ENCODE measurements at places on chromosomes 2 and 18.
A peak's percentile ranks its signal among the peaks of the same experiment; 100 is the strongest.

DNA sequence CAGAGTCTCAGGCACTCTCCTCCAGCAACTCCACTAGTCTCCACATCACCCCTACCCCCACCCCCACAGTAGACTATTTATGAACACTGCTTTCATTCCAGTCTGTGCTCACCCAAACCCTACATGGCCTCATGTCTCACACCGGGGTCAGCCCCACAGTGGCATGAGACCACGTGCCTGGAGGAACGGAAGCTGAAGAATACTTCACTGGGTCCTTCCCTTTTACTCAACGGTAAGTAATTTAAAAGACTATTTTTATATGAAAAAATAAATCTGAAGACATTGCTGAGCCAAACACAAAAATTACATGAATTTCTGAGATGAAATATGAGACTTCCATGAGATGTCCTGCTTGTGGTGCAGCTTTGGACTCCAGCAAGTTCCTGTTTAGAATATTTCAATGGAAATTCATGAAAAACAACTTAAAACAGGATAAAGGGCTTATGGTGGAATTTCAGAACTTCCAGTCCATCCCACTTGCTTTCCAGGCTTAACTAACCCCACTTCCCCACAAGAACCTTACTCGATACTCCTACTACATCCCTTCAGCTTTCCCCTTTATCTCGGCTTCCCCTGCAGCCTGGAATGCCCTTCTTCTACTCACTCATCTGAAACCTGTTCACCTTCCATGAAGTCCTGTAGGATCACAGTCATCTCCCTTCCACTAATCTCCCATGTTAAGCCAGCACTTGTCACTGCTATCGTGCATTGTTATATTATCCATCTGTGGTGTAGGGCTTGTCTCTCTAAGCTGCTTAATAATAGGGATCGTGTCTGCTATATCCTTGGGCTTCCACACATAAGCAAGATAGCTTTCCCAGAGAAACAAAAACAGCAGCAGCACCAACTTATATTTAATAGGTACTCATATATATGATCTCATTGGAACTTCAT is 47.9 kb downstream of the SLC14A1 start:
- peaks cover 10% of the 10 kb centered on the region for H3K4me1 ChIP-seq
- DNase-seq: peak; percentile 88
- no peaks in the 10 kb centered on the region for H3K36me3 ChIP-seq
- H3K27ac ChIP-seq: peak overlapping the region; percentile 71
- H3K27me3 ChIP-seq: no peaks in the 10 kb centered on the region

- no peaks in the 10 kb centered on the region for H3K4me1 ChIP-seq
- no peak overlapping the region for H3K4me3 ChIP-seq
- H3K27me3 ChIP-seq: no peaks in the 10 kb centered on the region
- DNase-seq: no peak
- no peak overlapping the region for H3K27ac ChIP-seq
- H3K36me3 ChIP-seq: no peaks in the 10 kb centered on the region
Observed at GRCh38 chr2:141020346-141020745, 1110.5 kb downstream of the LRP1B start.

- no peak overlapping the region for H3K4me3 ChIP-seq
- DNase-seq: no peak
- no peaks in the 10 kb centered on the region for H3K27me3 ChIP-seq
- H3K4me1 ChIP-seq: no peaks in the 10 kb centered on the region
- no peak overlapping the region for H3K27ac ChIP-seq
- H3K36me3 ChIP-seq: no peaks in the 10 kb centered on the region
Observed at GRCh38 chr18:80232030-80232429, 15.3 kb downstream of the PARD6G start.

- no peaks in the 10 kb centered on the region for H3K36me3 ChIP-seq
- H3K27ac ChIP-seq: no peak overlapping the region
- no peaks in the 10 kb centered on the region for H3K4me1 ChIP-seq
- no peaks in the 10 kb centered on the region for H3K27me3 ChIP-seq
- H3K4me3 ChIP-seq: no peak overlapping the region
Observed at GRCh38 chr2:113138428-113139322, 11.3 kb downstream of the IL1RN start.

DNA sequence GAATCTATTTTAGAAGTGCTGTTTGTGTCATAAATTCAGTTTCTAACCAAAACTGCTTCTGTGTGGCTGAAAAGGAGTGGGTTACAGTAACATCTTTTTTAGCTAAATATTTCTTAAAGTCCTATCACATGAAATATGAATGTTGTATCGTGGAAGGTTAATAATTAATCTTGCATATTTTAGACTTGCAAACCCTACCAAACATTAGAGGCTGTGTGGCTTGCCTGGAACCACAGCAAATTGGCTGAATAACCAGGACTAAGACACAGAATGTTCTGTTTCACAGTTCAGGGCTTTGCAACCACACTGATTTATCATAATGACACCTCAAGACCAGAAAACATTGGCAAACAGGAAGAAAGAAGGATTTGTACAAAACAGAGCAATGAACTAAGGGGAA is 208.9 kb upstream of the CNTNAP5 start:
- no peaks in the 10 kb centered on the region for H3K27me3 ChIP-seq
- H3K4me3 ChIP-seq: no peak overlapping the region
- H3K36me3 ChIP-seq: no peaks in the 10 kb centered on the region
- no peak for DNase-seq
- H3K4me1 ChIP-seq: no peaks in the 10 kb centered on the region
- no peak overlapping the region for H3K27ac ChIP-seq

DNA sequence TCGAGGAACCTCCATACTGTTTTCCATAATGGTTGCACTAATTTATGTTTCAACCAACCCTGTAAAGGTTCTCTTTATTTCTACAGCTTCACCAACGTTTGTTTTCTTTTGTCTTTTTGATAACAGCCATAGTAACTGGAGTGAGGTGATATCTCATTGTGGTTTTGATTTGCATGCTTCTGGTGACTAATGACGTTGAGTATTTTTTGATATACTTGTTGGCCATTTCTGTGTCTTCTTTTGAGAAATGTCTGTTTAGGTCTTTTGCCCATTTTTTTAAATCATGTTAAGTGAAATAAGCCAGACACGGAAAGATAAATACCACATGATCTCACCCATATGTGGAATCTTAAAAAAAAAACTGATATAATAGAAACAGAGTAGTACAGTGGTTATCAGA is 74.8 kb upstream of the SMIM21 start:
- no peaks in the 10 kb centered on the region for H3K36me3 ChIP-seq
- no peaks in the 10 kb centered on the region for H3K27me3 ChIP-seq
- H3K4me3 ChIP-seq: no peak overlapping the region
- H3K4me1 ChIP-seq: no peaks in the 10 kb centered on the region
- H3K27ac ChIP-seq: no peak overlapping the region

DNA sequence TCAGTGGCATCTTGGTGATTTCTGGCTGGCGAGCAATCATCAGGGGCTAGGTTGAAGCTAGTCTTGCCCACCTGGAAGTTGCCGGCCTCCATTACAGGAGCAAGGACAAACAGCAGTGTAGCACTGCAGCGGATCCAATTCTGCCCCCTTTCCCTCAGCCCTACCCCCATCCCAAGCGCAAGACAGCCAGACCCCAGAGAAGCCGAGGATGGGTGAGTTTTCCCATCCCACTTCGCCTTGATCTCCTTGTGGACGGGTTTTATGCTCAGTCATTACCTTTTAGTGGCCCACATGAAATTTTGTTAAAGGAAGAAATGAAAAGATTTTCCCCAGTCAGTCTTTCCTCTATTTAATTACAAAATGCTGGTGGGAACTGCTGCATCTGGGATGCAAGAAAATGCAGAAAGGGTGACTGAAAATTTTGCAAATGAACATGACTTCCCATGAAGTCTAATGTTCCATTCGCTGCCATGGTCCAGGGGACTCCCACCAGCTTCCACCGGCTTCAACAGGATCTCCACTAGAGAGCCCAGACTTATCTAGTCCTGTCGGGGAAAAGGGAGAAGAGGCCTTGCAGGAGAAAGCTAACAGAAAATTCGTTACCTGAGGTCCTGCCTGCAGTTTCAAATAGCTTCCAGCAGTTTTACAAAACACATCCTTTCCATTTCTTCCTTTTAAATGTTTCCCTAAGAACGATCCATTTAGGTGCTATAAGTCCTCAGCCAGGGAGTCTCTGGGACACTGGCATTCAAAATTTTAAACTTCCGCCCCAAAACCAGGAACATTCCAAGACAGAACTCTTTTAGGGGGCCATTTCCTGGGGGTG is 1.9 kb upstream of the HOXD9 start:
- no peak overlapping the region for H3K27ac ChIP-seq
- no peaks in the 10 kb centered on the region for H3K36me3 ChIP-seq
- peak; percentile 37 for DNase-seq
- no peak overlapping the region for H3K4me3 ChIP-seq

DNA sequence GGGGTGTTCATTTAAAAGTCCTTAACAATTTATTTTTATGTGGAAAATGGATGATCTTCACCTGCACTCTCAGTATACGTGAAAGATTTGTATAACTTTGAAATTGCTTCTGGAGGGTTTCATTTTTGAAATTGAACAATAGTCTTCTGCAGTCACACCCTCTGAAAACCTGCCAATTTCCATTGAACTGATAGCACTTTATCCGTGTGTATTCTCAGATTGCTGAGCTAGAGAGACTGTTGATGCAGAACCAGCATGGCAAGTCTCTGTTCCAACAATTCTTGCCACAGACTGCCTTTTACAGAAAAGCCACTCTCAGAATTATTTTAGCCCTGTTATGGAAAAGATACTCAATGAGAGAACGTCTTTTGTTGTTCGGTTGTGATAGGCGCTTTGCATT is 6.6 kb upstream of the GULP1 start:
- peaks cover 3% of the 10 kb centered on the region for H3K4me1 ChIP-seq
- H3K27me3 ChIP-seq: no peaks in the 10 kb centered on the region
- peak overlapping the region; percentile 9 for H3K27ac ChIP-seq
- H3K4me3 ChIP-seq: no peak overlapping the region
- H3K36me3 ChIP-seq: no peaks in the 10 kb centered on the region

DNA sequence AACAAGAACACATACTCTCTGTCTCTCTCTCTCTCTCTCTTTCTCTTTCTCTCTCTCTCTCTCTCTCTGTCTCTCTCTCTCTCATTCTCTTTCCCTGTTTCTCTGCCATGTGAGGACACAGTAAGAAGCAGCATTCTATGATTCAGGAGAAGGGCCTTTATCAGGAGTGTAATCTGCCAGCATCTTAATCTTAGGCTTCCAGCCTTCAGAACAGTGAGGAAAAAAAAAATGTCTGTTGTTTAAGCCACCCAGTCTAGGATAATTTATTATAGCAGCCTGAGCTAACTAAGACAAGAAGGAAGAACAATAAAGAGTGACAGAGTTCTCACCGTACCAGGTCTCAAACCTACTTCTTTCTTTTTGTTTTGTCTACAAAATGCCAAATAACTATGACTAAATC is 399.4 kb downstream of the SOCS6 start:
- no peaks in the 10 kb centered on the region for H3K27me3 ChIP-seq
- no peaks in the 10 kb centered on the region for H3K4me1 ChIP-seq
- H3K36me3 ChIP-seq: no peaks in the 10 kb centered on the region
- no peak overlapping the region for H3K27ac ChIP-seq
- no peak for DNase-seq

DNA sequence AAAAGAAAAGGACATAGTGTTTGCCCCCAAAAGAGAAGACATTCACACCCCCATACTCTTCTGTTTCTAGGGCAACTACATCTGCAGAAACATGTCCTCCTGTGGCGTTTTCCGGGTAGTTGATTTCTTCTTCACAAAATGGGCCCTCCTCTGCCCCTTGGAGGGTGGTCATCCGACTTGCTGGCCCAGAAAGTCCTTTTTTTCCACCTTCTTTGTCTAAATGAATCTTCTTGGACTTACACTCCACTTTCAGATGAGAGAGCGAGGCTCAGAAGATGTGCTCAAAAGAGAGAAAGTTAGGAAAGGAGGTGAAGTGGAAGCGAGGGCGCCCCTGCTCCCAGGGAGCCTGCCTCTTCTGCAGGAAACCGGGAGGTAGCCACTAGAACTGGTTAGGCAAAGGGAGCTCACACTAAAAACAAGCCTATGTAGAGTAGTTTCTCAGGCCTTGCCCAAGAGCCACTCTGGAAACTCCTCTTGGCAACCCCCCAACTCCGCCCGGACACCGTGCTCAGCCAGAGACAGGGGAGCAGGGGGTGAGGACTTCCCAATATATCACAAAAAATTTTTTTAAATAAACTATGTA is 10.2 kb upstream of the SIX3 start:
- no peaks in the 10 kb centered on the region for H3K36me3 ChIP-seq
- no peak overlapping the region for H3K4me3 ChIP-seq
- peaks cover 21% of the 10 kb centered on the region for H3K27me3 ChIP-seq
- no peak for DNase-seq

- H3K27me3 ChIP-seq: no peaks in the 10 kb centered on the region
- H3K4me1 ChIP-seq: no peaks in the 10 kb centered on the region
- no peaks in the 10 kb centered on the region for H3K36me3 ChIP-seq
- H3K27ac ChIP-seq: no peak overlapping the region
- DNase-seq: no peak
Observed at GRCh38 chr2:17544256-17544655, 3.8 kb downstream of the VSNL1 start.

DNA sequence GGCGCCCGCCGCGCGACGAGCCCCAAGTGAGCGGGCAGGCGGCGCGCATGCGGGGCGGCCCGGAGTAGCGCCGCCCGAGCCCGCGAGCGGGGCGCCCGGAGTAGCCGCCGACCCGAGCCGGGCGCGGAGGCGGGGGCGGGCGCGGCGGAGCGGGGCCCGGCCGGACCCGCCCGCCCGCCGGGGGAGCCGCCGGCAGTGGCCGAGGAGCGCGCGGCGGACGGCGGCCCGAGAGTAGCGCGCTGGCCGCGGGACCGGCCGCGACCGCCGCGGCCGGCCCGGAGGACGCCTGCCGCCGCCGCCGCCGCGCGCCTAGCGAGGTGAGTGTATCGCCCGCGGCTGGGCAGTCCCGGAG is at the start of gene GALNT1:
Gene GALNT1 (plus strand): TSS at position 195 of the 352 bp plus-strand sequence. CDS start 72,923 bp downstream, outside the sequence.
- peak within 1 kb of the TSS; percentile 86 for H3K4me3 ChIP-seq
- no peak for DNase-seq
- H3K4me1 ChIP-seq: no peaks in the 10 kb centered on the region

DNA sequence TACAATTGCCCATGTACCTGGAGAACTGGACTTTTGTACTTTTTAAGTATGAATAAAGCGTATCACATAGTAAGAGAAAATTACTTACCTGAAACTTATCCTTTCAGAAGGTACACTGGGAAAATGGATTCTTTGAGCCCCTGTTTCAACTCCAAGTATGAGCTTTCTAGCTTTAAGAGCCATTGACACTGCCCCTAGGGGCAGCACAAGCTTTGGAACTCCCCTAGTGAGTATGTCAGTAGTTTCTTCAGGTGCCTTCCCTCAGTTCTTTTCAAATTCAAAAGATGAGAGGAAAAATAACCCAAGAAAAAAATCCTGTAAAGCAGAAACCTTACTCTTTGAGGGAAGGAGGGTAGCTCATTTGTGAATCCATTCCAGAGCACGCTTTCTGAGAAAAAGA is 124.1 kb downstream of the MEMO1 start:
- no peak for DNase-seq
- H3K4me3 ChIP-seq: no peak overlapping the region
- no peak overlapping the region for H3K27ac ChIP-seq

Data from ascending aorta (tissue), 2 donors.